ENCODE measurements at places on chromosomes 7 and 10.

DNA sequence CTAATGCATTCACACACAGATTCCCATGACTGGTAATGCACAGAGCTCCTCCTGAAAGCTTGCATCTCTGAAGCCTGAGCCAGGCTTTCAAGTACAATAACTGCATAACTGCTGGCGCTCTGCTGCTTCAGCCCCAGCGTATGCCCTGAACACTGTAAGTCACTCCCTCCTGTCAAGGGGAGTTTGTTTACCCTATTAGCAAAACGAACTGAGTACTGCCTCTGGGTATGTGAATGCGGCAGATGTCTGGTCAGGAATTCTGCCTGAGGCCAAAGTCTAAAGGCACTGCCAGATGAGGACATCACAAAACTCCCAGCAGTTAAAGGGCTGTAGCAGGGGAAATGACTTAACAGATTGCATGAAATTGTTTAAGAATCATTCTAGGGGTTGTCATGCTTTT is 97.7 kb downstream of the NRCAM start:
- DNase-seq, result no peak

DNA sequence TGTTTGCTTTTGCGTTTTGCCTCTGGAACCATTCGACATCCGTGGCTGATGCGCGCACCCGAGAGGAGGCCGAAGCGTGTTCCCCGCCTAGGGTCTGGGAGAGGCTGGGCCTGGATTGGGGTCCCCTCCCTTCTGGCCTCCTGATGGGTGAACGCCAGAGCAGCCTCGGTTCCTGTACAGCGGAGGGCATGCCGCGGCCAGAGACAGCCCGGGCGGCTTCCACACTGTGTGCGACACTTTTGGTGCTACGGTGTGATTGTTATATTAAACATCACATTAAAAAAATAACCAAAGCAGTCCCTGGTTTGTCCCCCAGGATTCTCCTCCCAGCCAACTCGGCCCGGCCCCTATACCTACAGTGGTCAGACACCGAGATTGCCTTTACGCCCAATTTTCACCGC is 3.7 kb upstream of the HOXA7 start:
- no peak for DNase-seq

- no peak for DNase-seq
Measured at GRCh38 chr7:22357311-22358175, 589 bp upstream of the RAPGEF5 start.

DNA sequence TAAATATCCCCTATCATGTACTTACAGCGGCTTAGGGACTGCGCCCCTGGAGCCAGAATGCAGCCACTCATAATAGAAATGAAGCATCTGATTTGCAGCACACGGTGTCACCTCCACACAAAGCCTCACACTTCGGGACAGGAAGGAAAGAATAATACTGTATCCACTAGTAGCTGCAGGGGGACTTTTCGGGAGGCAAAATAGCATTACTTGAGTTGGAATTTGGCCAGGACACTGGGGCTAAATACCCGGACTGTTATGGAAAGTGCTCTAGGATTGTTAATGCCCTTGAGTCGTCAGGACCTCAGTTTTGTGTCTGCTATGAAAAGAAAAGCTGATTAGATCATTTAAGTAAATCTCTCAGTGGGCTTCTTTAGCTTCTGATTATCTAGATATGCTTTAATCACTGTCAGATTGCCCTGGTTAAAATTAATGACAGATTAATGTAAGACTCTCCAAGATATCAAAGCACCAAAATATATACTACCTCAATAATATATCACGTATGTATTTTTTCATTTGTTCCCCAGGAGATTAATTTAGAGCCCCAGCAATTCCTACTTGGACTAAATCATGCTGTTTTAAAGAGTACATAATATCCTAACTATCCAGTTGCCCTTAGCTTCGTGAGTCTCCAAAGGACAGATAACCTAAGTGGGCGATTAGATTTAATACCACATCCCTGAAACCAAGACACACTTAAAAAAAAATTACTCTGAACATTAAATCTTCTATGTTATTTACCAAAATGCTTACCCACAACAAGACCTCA is 173.0 kb upstream of the NEBL start:
- no peak for DNase-seq

- DNase-seq, result no peak
Measured at GRCh38 chr10:2925631-2926030, 141.7 kb upstream of the PFKP start.

- DNase-seq, result no peak
Measured at GRCh38 chr7:34807548-34808340, 149.7 kb downstream of the NPSR1 start.

DNA sequence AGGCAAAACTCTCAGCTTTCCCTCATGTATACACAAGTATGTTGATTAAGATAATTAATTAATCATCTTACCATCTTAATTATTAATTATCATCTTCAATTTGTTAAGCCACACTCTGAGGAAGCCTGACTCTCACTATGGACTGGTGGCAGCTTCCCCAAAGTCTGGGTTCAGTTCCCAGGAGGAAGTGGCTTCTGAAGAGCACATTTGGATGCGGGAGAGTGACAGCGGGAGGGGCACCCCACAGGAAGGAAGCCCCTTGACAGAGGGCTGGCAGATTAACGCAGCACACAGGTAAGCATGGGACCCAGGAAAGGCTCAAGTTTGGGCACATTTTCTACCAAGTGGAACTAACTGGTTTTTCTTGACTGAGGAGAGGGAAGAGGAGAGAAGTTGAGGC is 13.4 kb upstream of the SLIT1 start:
- DNase-seq, result no peak

DNA sequence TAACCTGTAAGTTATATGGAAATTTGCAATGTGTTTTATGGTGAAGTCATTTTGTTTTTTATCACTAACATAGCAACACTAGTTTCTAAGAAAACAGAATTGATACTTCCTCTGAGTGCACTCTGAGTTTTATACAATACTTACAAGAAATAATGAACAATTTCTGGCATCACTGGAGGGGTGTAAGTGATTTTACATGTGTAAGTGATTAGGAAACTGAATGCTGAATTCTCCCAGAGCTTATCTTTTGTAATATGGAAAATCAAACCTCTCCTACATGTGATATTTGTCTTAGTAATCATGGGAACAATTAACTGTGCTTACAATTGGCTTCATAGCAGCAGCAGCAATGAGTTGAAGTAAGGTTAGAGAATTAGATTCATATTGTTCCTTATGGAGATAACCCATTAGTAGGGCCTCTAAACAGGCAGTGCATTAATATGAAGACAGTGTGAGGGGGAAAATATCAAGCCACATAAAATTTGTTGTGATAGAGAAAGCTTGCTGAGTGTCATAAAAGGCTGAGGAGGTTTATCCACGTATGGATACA is 37.4 kb downstream of the SEMA3C start:
- no peak for DNase-seq

- DNase-seq, result no peak
Measured at GRCh38 chr10:97643441-97643985, 3.0 kb downstream of the PI4K2A start.

DNA sequence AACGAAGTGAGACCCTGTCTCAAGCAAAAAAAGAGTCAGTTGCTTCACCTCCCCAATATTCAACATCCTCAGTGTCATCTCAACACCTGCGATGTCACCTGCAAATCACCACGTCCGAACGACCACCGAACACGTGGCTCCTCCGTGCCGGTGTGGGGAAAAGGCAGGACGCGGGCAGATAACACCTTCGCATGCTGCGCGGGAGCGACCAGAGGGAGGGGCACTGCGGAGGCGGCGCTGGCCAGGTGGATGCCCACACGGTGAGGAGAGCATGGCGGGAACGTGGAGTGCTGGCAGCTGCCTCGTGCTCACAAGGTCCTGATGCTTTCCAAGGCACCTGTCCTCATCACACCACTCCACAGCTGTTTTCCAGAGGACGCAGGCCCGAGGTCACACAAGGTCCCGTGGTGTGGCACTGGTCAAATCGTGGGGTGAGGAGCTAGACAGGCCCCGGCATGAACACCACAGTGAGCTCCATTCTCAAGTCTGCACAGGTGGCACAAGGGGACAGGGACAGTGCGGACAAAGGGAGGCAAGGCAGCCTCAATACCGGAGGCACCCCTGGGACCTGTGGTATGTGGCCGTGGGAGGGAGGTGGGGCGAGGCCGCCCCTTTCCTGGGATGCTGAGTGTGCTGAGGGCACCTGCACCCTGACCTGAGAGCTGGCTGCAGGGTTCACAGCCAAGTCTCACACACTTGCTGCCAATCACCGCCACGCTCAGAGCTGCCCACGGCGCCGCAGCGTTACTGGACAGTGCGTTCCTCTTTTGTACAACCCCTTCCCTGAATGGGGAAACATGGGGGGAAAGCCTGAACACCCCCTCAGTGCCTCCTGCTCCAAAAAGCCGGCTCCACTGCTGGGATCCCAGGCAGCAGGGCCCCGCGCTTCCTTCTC is 13.0 kb downstream of the TUBGCP2 start:
- no peak for DNase-seq

GRCh38 chr10:132707121-132707775 is 78.7 kb downstream of the NKX6-2 start:
- DNase-seq, result no peak

GRCh38 chr7:12377406-12377805 is 26.3 kb downstream of the VWDE start:
- DNase-seq, result no peak

DNA sequence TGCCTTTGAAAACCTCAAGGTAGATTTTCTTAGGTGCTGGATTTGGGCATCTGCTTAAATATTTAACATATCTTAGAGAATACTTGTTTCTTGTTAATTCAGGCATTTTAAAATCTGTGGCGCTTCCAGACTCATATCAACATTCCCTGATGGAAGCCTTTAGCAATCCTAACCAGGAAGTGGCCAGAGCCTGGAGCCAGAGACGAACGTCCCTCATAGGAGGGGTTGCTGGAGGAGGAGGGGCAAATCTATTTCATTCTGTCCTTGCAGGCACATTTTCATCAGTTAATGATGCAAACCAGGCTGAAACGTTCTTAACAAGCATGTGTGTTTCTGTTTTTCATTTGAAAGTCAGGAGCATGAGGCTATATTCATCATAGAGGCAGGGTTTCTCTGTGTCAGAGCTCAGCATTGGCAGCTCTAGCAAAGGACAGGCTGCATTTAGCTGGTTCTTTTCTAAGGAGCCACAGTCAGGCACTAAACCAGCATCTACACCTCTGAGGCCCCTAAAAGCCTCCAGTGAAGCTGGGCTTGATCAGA is 17.8 kb upstream of the IFIT2 start:
- no peak for DNase-seq

DNA sequence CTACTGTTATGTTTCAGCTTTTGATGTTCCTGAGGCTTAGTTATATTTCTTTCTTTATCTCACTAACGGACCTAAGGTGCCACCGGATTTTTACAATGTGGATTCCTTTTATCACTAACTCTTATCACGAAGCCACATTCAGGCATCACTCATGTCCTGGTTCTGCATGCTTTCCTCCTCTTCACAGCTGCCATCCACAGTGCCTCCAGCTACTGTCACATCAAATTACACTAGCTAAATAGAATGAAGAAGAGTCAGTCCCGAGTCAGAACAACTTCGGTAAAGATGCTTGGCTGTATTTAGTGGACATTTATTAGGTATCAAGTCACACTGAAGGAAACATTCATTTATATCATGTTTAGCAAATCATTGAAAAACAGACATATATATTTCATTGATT is 153.2 kb downstream of the NEBL start:
- no peak for DNase-seq

DNA sequence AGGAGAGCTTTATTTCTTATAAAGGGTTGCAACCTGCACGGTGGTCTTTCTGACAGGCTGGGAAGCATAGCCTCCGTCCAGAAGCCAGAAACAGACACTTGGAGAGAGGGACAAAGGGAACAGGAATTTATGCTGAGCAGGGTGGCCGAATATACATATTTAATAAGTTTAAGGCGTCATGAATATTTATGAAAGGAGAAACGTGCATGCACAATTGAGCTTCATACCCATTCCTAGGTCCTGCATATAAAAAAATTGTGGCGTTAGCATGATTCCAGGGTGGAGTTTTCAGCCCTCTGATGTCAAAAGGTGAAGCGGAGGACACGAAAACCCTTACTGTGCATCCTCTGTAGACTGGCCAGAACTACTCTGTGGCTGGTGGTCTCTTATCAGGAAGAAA is 10.7 kb downstream of the CCDC126 start:
- DNase-seq, result no peak

GRCh38 chr10:101629837-101630632 is 41.9 kb downstream of the DPCD start:
- no peak for DNase-seq
